Activated CD4-positive, alpha-beta T cell treated with anti-CD3 and anti-CD28 coated beads, Interleukin-10, Interleukin-2, amounts not matched to agents 100 ng/mL and 50 ng/mL, durations not matched to agents 16 hours and 8 hours (primary cell): ENCODE measurements at places on chromosomes 2 and 18.

DNA sequence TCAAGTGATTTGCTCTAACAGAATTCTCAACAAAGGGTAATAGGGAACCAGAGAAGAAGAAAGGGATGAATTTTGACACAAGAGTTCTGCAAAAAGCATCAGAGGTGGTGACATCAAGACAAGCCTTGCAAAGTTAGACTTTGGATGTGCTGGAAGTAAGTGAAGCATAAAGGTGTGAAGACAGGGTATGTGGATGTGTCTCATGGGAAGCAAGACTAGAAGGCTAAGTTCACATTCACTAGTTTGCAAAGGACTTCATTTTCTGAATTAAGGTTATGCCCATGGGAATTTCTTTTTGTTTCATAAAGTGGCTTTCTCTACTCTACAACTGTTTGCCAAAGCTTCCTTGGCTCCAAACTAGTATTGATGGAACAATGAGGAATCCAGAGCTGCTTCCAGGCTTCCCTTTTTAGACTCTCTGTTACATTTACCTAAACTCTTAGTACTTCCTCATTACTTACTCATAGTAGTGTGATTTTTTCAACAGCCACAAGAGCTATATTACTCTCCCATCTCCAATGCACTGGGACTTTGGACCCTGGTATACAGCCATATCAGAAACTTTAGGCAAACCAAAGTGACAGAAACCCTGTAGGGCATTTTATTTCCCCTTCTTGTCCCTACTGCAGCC lies 21.1 kb upstream of the IHH start:
- DNase-seq: no peak

GRCh38 chr2:54642677-54643430 lies 80.6 kb upstream of the EML6 start:
- DNase-seq: no peak

GRCh38 chr18:5961097-5961827 lies 65.9 kb upstream of the TMEM200C start:
- DNase-seq: no peak

DNA sequence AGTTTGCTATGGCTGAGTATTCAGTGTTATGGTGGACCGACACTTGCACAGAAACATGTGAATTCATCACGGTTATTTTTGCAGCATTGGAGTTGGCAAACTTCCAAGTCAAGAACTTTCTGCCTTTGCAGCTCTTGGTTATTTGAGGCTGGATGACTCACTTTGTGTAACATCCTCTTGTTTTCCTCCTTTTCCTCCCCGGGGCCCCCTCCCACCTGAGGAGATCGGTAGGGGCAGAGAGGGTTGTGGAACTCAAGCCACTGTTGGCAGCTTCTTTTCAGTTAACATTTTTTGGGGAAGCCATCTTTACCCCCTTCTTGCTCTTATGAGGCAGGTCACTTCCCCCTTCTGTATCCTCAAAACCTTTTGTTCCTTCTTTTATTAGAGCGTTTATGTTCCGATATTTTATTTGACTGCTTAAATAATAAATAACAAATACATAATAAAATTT lies 48.6 kb downstream of the DDX1 start:
- no peak for DNase-seq

DNA sequence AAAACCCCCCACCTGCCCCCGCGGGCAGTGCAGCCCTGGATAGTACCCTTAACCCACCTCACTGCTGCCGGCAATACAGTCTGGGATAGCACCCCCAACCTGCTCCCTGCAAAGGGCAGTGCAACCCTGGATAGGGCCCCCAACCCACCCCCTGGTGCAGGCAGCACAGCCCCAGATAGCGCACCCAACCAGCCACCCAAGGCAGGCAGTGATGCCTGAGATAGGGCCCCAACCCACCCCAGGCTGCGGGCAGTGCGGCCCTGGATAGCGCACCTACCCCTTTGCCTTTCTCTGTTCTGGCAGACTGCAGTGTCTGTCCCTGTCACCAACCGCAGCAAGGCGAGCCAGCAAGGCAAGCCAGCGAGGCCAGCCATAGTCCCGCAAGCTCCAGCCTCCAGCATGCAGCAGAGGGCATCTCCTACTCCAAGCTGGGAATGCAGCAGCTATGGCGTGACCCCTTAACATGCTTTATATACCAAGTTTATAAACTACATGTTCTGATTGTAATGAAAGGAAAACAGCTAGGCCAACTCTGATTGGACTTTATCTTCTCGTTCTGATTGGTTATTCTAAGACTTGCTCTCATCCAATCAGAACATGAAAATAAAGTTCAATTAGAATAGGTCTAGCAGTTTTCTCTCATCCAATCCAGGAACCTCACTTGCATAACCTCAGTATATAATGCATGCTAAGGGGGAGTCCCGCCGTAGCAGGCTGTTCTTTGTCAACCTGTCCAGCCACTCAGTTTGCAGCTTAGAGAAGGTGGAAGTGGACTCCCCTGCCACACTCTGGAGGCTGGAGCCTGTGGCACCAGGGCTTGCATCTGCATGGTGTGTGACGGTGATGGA lies 34.1 kb upstream of the ANKRD62 start:
- no peak for DNase-seq

- no peak for DNase-seq
Measured at GRCh38 chr2:131056932-131057287, 36.4 kb downstream of the FAM168B start.

GRCh38 chr18:48932822-48933510 lies 17.8 kb downstream of the SMAD7 start:
- peak; percentile 23 for DNase-seq

- no peak for DNase-seq
Measured at GRCh38 chr2:20917287-20917660, 94.4 kb upstream of the LDAH start.

DNA sequence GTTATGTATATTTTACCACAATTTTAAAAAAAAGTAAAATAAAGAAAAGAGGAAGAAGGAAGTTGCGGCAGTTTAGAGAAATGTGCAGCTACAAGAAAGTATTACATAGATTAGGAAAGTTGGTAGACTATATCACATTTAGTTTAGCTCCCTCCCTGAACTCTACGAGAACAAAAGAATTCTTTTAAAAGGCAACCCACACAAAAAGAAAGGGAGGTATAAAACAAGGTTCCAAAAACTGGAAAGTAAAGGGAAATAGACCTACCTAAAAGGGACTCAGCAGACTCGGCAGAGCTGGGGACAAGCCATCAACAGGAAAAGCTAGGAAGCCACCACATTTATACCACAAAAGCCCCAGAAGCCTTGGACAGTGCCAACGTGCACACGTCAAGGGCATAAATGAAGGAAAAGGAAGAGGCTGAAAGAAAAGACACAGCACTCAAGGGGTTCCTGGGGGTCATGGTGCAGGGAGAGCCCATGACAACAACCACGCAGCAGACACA lies 9.1 kb downstream of the TMEM127 start:
- no peak for DNase-seq

DNA sequence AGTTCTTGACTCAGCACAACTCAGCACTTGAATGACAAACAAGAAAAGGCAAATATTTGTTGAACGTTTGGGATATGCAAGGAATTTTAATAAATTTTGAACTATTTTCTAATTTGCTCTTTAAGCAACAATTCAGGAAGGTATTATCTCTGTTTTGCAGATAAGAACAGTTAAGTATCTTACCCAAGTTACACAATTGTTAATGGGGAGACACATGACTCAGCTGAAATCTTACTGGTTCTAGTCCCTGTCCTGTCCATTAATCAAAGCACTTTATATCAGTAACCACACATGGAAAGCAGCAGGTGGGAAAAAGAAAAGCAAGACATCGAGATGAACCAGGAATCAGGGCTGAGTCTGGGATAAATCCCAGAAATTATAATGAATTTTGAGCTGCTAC lies 493.9 kb upstream of the PIK3C3 start:
- no peak for DNase-seq

- no peak for DNase-seq
Measured at GRCh38 chr2:162506706-162507105, 162.8 kb downstream of the GCA start.

- no peak for DNase-seq
Measured at GRCh38 chr2:206853915-206854314, 85.4 kb upstream of the CPO start.

DNA sequence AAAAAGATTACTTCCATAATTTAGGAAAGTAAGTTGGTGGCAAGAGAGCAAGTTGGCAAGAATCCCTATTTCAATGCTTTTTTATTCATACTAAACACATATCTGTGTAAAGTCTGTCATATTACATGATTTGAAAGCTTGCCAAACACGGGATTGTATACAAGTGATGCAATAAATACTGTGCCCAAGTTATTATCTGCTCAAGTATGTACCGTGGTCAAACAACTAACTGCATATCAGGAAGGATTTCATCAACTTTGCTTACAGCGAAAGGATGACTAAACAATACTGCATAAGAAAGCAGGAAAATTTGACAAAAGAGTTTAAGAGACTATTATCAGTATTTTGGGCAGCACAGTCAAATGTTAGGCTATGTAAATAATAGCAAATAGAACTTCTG lies 69.6 kb upstream of the SCN1A start:
- DNase-seq: no peak

DNA sequence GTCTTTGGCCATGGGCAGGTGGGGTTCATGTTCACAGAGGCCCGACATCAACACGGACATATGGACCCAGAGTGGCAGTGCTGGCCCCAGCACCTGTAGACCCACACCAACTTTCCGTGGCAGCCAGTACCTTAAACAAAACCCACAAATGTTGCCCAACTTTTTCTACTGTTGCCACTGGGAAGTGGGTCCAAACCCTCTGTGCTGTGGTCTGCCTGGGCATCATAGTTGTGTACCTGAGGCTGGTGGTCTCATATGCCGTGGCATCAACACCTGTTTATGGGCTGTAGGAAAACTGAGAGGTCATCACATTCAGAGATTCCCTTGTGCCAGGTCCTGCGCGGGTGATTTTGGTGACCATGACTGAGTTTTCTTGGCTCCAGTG lies 79.9 kb downstream of the SH3RF3 start:
- DNase-seq: no peak

DNA sequence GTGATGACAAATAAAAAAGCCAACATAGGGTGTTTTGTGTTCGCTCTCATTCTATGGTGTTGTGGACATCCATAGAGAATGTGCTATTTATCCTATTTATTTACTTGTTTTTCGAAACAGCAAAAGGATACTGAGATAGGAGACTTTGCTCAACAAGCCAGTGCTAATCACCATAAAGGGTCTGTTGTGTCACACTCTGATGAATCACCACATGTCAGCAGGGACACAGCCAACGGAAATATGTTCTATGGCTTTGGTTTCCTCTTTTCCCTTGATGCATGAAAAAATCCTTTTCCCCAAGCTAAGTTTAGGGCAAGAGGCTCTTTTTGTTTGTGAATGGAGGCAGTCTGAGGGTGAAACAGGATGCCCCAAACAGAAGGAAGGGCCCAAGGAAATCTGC lies 154.3 kb downstream of the RNF152 start:
- DNase-seq: no peak

DNA sequence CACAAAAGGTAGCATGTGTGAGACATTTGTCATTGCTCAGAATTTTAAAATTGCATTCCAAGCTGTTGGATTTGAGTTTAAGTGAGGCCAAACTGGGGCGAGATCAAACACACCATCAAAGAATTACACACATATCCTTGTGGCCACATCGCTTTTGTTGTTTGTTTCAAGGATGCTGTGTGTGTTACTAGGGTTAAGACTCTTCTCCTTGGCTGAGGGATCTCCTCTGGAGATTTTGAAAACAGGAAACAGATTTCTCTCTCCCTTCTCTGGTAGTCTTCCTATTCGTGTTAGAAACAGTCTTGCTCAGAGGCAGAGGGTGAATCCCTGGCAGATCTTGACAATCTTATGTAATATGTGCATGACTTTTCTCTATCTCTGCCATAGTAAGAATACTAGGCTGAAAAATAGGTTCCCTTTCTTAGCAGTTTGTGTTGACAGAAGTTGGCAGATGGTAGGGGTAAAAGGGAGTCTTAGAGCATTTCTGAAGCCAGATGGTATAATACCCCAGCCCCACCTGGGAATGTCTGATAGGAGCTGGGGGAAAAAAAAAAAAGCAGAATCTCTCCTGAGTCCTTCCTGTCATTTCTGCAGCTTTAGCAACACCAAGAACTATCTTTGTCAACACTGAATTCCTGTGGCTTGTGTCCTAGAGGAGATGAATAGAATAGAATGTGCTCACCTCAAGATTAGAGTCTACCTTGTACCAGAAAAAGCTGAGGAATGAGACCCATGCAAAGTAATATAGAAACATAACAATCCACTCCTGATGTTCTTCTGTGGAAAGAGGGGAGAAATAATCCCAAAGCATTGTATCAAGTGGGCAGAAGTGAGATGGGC lies 101.8 kb downstream of the XRCC5 start:
- DNase-seq: no peak

GRCh38 chr18:8978394-8978793 lies 124.1 kb upstream of the NDUFV2 start:
- DNase-seq: no peak

DNA sequence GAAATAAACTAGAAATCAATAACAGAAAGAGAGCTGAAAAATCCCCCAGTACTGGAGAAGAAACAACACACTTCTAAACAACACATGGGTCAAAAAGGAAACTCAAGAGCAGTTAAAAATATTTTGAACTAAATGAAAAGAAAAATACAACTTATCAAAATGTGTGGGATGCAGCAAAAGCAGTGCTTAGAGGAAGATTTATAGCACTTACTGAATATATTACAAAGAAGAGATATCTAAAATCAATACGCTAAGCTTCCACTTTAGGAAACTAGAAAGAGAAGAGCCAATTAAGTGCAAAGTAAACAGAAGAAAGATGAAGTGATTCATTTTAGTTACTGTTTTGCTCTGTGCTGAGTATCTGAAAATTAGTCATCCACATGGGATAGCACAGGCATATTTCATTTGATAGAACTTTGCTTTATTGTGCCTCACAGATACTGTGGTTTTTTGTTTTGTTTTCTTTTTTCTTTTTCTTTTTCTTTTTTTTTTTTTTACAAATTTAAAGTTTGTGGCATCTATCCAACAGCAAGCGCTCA lies 17.0 kb downstream of the TGFA start:
- DNase-seq: no peak

DNA sequence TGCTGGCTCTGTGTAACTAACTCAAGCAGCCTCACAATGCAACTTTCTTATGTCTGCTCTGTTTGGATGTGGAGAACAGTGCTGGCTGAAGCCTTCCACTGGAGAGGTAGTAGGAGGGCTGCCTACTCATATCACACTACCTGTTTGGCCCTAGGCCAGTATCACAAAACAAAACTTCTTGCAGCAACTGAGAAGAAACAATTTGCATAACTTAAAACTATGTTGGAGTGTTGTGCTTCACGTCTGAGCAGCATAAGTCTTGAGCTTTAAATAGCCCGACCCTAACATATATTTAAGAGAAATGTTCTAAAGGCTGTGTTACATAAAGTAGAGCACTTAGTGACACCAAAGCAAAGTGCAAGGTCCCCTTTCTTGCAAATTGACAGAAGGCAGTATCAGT lies 204.9 kb upstream of the ACVR2A start:
- no peak for DNase-seq

DNA sequence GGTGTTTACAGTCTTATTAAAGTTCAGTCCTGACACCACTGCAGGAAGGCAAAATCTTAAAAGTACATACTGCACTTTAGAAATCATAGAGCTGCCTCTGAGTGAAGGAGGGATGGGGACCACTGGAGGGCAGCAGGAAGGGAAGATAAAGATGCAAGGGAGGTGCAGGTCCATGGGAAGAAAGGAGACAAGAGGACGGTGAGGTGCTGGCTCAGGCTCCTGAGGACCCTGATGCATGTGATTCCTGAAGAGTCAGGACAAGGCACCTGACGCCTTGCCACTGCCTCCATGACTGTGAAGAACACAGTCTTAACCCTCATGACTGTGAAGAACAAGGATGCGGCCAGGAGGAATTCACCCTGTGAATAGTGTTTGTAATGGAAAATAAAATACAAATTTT lies 116.2 kb upstream of the NPAS2 start:
- DNase-seq: no peak
